ENCODE measurements at places on chromosomes 5 and 9.

GRCh38 chr5:144032375-144032774 is 138.1 kb downstream of the YIPF5 start:
- no peak for ATAC-seq

DNA sequence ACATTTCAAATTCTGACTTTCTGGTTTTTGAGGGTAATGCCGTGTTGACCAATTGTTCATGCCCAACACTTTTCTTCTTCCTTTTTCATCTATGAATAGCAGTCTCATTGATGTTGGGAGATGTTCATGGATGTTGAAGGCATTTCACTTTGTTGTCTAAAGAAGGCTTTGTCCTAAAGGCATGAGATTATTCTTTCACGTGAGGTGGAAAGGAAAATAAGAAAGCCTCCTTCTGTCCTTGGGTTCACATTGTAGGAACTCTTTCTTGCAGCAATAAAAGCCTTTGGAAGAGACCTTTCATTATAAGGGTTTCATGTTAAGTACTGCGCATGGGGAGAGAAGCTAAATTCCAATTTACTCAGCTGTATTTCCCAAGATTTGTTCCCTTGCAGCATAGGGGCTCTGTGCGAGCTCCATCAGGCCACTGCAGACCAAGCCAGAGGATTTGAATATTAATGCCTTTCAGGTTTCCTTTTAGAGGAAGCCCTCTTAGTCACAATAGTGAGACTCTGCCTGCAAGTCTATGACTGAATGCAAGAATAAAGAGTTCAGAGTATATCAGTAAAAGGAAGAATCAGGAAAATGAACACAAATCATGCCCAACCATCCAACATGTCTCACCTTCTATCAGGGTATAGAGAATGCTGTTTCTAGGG is 274.6 kb downstream of the TMEM38B start:
- no peak for ATAC-seq

- ATAC-seq = no peak
These were observed 1.1 kb upstream of the SNX24 start for GRCh38 chr5:122844136-122844909.

DNA sequence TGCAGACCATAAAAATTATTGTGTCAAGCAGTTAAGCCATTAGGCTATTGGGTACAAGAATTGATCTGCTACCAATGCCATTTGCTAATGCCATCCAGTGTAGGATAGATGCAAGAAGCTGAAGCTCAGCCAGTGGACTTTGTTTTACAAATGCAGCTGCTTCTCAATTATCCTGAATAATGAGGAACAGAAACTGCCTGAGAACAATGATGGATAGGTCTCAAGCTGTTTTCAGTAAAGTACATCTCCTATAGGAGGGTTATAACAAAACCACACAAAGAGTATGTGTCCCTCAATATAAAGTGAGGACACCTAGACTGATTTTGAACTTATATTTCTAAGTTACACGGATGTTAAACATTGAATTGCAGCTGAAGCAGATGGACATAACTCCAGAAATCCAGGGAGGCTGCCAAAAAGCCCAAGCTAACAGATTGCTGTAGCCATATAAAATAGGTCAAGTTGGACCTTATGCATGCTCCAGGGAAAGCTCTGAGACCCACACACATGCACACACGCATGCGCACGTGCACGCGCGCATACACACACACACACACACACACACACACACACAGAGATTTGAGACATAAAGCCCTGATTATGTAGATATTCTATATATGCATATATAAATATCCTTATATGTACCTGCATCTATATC is 482.7 kb upstream of the CD180 start:
- ATAC-seq = no peak

DNA sequence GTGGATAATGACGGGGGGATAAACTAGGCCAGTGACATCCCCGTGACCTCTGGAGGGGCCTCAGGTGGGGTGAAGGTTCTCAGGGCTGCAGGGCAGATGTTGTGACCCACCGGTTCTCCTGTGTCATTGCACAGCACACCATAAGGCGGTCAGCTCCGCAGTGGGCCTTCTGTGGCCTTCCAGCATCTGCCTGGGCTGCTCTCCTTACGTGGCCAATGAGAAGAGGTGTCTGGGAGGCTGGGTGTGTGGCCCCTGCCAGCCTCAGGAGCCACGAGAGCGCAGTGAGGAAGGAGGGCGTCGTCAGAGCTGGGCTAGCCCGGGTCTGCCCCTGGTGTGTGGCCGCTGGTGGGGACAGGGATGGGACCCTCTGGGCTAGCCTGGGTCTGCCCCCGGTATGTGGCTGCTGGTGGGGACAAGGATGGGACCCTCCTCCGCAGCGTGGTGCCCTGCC is 48.7 kb downstream of the COL5A1 start:
- ATAC-seq = no peak

DNA sequence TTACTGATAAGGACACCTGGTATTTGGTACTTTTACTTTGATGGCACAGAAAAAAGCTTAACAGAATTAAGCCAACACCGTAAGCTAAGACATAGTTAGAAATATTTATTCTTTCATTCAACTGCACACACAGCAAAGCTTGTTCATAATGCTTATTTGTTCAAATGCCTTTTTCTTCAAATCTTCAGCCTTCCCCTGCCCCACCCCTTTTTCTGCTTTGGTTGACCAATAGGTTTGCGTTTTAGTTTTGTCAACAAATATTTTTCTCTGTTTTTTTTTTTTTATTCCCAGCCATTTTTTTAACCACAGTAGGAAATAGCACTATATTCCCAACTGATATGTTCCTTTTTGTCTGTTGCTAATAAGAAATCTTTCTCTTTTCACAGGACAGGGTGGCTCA is 4.9 kb upstream of the RICTOR start:
- ATAC-seq = no peak

DNA sequence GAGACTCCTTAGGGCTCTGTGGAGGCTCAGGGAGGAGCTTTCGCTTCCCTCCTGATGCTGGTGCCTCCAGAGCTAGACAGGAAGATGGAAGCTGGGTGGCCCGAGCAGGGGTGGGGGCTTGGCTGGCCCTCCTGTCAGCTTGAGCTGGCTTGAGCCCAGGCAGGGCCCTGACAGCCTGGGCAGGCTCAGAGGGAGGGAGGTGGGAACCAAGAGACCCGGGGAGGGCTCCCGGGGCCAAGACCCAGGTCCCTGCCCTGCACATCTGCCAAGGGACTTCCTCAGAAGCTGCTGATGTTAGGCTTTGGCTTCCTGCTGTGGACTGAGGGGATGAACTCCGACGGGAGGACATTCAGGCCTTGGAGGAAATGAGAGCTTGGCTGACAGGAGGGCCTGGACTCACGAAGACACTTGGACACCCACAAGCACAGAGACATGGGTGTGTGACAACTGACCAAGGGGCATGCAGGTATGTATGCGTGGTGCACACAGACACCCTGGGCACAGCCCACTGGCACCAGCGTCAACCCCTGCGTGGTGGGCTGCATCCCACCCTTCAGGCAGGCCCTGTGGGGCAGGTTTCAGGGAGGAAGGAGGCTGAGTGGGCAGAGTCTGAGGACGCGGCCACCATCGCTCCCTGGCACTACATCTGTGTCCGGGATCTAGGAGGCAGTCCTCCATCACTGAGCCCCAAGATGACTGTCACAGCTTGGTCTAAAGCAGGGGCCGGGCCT is 1.7 kb upstream of the LTC4S start:
- ATAC-seq = no peak

GRCh38 chr5:639253-639530 is 27.1 kb downstream of the CEP72 start:
- ATAC-seq = no peak

DNA sequence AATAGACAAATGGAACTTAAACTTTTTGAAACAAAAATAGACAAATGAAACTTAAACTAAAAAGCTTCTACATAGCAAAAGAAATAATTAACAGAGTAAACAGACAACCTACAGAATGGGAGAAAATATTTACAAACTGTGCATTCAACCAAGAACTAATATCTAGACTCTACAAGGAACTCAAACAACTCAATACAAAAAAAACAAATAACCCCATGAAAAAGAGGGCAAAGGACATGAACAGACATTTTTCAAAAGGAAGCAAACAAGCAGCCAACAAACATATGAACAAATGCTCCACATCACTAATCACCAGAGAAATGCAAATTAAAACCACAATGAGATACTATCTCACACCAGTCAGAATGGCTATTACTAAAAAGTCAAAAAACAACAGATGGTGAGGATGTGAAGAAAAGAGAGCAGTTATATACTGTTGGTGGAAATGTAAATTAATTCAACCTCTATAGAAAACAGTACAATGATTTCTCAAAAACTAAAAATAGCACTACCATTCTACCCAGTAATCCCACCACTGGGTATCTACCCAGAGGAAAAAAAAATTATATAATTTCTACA is 170.8 kb upstream of the RGMB start:
- no peak for ATAC-seq

- ATAC-seq = no peak
These were observed 182.2 kb downstream of the TMC1 start for GRCh38 chr9:72703574-72703973.

DNA sequence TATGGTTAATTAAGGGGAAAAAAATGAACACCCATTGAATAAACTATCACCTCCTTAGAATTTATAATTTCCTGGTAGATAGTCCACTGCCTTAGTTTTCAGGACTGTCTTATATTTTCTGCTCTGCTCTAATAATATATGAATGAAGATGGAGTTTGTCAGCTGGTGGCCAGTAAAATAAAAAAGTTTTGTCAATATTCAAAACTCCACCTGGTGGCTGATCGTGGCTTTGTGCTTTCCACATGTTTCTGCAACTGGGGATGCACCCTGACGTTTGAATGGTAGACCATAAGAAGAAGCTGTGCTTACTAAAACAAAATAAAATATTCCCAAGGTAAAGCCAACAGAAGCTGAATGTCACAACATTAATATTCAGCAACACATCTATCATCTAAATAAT is 286.6 kb upstream of the IZUMO3 start:
- ATAC-seq = no peak
